NCI-H2171 treated with DMSO at 0.1 percent for 48 hours (cell line): ENCODE measurements at places on chromosomes 1 and 21.
A peak's percentile ranks its signal among the peaks of the same experiment; 100 is the strongest.

DNA sequence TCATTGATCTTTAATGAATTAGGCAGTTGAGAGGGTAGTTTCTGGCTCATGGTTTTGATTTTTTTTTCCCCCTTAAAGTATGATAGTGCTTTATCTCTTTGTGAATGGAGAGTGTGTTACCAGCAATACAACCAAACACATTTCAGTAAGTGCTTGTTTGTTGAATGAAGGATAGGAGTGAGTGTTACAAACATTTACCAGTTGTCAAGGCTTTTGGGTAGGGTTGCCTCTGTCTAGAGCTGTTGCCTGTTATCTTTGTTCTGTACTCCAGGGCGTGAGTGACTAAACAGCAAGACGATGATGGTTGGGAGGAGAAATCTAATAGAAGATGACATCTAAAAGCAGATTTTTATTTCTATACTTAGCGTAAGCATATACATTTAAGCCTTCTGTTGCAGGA lies 21.5 kb downstream of the MAP3K7CL start:
- DNase-seq = no peak

GRCh38 chr1:219699870-219700269 lies 87.0 kb upstream of the ZC3H11B start:
- no peak for DNase-seq

GRCh38 chr1:205267306-205267902 lies 39.7 kb downstream of the TMCC2 start:
- no peak for DNase-seq

GRCh38 chr21:17264182-17264581 lies 248.7 kb upstream of the CXADR start:
- DNase-seq = no peak

GRCh38 chr1:77406661-77407060 lies 124.8 kb downstream of the AK5 start:
- peak; percentile 55 for DNase-seq

- DNase-seq = no peak
Measured at GRCh38 chr21:37207441-37208009, 59.6 kb downstream of the VPS26C start.

DNA sequence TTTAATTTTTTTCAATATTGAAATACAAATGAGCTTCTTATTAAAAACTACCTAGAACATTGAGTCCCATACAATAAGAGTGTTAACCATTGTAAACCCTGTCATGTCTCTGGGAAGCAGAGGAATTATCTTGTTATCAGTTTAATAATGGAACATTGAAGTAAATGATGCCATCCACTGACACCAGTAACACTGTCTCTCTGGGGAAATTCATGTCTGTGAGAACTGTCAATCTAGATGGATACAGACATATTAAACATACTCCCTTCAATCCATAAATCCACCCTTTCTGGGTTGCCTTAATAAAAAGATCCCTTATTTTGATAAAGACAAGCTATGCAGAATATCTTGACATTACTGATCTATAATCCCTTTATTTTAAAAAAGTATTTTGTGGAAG lies 503.2 kb downstream of the DPYD start:
- DNase-seq = no peak

DNA sequence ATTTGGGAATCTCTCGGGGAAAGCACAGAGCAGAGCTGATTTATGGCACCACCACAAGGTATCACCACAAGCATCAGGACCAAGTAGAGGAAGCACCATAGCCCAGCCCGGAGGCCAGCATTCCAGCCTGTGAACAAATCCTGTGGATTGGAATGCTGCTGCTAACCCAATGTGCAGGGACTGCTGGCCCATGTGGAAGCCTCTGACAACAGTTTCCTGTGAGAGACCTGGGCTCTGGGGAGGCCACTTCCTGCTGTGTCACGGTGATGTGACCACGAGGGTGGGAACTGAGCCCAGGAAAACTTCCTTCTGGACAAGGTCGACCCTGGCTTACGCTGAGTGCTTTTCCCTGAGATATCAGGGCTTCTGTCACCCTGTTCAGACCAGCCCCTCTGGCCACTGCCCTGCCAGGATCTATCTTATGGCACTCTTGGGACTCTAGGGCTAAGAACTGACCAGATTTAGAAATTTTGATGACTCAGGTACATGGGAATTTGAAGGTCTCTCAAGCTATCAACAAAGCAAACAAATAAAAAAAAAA lies 88.3 kb upstream of the NGF start:
- DNase-seq = no peak

DNA sequence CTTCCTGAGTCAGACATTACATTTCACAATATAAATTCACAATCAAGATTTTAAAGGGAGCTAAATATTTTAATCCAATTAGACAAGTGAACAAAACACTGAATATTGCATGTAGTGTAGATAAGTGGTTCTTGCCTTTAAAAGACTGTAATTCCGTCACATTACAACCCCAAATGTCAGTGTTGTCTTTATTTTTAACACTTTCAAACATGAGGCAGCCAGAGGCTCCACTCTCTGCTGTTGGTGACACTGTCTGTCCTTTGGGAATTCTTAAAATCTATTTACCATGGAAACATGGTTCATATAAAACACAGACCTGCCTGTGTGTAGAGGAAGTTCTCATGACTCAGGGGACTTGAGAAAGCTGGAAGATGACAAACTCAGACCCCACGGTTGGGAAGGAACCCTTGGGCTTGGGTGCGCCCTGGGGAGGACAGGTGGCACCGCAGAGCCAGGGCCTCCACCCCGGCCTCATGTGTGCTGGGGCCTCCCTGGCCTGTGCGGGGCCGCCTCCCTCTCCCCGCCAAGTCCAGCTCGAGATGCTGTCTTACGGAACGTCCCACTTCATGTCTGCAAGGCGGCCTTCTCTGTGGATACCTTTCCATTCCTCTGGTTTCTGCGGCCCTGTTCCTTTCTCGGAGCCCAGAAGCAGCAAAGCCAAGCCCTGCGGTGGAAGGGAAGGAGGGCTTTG lies 239.0 kb downstream of the SDCCAG8 start:
- peak; percentile 22 for DNase-seq

- DNase-seq = no peak
Measured at GRCh38 chr1:221567859-221568507, 173.9 kb downstream of the DUSP10 start.

GRCh38 chr1:205597691-205598314 lies 34.0 kb downstream of the ELK4 start:
- DNase-seq = peak; percentile 56

- peak; percentile 67 for DNase-seq
Measured at GRCh38 chr1:33321178-33321577, 280 bp upstream of the A3GALT2 start.

- DNase-seq = no peak
Measured at GRCh38 chr1:69671363-69672010, 103.8 kb downstream of the LRRC7 start.

- no peak for DNase-seq
Measured at GRCh38 chr1:162753998-162754585, 36.4 kb upstream of the HSD17B7 start.

DNA sequence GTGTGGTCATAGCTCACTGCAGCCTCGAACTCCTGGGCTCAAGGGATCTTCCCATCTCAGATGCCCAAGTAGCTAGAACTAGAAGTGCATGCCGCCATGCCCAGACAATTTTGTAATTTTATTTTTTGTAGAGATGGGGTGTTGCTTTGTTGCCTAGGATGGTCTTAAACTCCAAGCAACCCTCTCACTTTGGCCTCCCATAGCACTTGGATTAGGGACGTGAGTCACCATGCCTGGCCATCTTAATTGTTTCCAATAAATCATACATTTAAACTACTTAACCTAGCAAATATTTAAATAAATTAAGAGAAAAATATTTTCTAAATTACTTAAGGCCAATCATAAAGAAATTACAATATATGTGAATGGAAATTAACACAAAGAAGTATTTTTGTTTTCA lies 35.1 kb upstream of the ADGRL4 start:
- DNase-seq = no peak

DNA sequence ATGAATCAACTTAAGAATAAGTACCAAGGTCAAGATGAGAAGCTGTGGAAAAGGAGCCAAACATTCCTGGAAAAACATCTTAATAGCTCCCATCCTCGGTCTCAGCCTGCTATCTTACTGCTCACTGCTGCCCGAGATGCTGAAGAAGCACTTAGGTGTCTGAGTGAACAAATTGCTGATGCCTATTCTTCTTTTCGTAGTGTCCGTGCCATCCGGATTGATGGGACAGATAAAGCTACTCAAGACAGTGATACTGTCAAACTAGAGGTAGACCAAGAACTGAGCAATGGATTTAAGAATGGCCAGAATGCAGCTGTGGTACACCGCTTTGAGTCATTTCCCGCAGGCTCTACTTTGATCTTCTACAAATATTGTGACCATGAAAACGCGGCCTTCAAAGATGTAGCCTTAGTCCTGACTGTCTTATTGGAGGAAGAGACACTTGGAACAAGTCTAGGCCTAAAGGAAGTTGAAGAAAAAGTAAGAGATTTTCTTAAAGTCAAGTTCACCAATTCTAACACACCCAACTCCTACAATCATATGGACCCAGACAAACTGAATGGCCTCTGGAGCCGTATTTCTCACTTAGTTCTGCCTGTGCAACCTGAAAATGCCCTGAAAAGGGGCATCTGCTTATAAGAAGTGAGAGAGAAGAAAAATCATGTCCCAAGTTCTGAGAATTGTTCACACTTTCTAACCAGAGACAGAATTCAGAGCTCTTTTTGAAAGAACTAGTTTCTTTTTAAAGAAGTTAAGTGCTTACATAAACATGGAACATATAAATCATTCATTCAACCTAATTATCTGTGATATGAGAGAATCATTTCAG lies 35.7 kb downstream of the TOR1AIP1 start:
- DNase-seq = no peak

DNA sequence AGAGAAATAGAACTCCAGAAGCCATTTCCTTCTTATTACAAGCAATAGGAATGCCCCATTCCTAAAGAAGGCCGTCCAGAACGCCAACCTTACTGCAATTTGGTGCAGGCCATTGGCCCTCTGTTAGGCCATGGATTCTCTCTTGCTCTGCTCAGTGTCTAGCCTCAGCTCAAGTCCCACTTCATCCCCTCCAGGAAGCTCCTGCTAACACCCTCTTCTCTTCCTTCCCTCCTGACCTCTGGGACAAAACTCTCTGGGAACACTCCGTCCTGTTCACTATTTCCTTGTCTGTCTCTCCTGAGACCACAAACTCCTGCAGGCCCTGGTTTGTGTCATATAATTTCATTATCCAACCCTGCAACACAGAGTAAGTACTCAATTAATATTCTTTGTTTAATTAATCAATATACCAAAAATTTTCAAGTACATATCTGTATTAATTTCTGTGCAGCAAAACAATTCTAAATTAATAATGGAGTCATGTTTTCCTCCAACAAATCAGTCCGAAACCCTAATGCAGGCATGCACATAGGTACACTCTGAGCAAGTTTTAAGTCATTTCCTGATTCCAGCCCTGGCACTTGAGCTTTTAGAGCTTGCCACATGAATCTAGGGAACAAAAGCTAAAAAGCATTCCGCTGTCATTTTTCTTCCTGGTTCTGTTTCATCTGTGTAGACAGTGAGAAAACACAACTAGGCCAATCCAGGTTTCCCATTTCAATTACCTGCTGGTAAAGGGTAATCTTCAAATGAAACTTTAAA lies 245.3 kb downstream of the SETD4 start:
- no peak for DNase-seq

DNA sequence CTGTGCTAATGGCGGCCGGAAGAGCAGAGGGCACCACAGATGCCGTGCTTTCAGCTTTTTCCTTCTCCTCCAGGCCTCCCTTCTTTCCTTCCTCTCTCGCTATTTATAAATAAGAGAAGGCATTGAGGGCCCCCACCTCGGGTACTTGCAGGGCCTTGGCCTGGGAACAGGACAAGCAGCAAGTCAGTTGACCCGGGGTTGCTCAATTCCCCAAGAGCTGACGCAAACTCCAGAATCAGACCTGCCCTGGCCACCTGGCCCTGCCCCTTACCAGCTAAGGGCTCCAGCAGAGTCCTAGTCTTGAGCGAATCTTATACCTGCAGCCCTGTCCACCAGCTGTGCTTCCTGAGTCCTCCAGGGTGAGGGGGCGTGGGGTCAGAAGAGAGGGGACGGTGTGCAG lies 13.5 kb downstream of the TNFRSF1B start:
- no peak for DNase-seq

- no peak for DNase-seq
Measured at GRCh38 chr1:89736937-89737733, 83.7 kb upstream of the LRRC8D start.

- DNase-seq = no peak
Measured at GRCh38 chr1:207850621-207851407, 60.1 kb downstream of the CD34 start.

DNA sequence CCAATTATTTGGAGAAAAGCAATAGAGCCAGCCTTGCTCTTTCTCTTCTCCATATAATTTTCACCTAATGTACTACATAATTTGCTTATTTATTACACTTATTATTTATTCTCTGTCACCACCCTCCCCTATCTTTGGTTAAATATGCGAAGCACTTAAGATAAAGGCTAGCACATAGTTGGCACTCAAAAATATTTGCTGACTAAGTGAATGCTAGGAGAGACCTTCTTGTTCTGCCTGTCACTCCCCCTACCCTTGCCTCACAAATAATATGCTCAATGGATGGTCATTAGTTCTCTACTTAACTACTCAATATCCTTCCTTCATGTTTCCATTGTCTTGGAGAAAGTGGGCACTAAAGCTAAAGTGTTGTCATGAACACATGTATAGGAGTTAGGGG lies 139.7 kb upstream of the ZC3H11B start:
- no peak for DNase-seq

DNA sequence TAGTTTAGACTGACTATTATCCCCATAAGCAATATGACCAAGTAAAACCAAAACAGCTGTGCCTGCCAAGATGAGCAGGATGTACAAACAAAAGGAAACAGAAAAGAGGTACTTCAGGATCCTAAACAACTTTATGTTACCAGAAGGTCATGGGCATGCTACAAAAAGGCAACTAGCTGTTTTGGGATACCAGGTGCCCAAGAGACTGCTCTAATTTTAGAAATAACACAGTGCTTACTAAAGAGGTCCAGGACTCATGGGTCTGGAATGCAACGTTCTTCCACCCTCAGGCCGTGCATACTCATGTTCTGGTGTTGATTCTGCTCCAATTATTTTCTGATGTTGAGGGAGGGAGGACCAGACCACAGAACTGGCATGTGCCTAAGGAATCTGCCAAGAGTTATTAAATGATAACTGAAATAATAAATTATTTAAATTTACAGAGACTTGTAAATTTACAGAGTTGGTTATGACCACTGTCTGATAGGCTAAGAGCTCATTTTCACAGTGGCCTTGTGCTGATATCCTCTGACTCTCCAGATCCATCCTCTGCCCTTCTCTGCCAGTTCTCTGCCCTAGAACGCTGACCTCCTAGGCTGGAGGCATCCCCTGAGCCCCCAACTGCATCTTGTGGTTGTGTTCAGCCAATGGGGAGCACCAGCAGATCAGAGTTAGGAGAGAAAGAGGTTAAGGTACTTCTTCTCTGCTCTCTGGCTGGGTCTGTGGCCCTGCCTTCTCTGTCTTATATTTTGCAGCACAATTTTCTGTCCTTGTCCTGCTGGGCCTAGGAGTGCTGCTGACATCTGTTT lies 37.7 kb upstream of the BCL10 start:
- DNase-seq = no peak

DNA sequence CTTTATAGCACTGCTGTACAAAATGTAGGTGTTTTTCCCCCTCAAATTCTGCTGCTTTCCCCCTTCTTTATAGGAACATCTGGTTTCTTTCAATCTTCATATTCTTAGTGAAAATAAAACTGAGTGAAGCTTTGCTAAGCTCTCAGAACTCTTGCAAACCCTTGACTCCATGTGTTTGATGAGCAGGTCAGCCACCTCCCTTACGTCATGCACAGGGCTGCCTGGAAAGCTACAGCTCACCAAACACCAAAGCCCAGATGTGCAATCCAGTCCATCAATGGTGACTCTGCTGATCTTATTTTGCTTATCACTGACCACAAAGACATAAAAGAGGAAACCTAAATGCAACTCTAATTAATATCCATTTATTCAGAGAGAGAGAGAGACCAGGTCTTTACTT lies 5.5 kb downstream of the CACNA1E start:
- no peak for DNase-seq
